ENCODE measurements at places on chromosomes 5 and 9. TPM values are rescaled to one million over a fixed set of nuclear protein-coding genes. Genes with fewer than 3 reads are reported as not detected.

- no peak for DNase-seq
Observed at GRCh38 chr9:16029046-16029615, 476.3 kb downstream of the CCDC171 start.

Gene PLPP6
- total RNA-seq, result 7.8 TPM

DNA sequence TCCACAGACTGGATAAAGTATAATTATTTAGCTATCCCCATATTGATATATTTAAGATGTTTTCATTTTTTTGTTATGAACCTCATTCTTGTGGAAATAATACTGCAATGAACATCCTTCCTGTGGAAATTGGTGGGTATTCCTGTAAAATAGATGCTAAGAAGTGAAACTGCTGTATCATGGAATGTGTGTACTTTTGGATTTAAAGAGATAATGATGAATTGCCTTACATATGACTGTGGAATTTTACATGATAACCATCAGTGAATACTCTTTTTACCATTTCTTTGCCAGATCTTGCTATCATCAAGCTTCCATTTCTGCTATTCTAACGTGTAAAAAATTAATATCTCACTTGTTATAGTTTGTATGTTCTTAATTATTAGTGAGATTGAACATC is 847.9 kb downstream of the EFNA5 start:
- DNase-seq, result no peak

DNA sequence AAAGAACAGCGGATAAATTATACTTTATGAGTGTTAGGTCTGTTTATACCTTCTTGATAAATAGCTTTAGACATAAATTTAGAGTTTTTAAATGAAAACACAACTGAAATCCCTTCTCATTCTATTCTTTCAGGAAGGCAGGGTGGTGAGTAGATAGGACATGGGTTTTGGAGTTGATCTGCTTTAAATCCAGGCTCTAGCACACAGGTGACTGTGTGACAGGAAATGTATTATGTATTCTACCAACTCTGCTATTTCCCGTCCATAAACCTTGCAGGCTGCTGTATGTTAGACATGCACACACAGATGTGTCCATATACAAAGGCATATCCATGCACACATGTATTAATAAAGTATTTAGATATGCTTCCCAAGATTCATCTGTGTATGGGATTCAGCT is 19.3 kb upstream of the CARTPT start:
- no peak for DNase-seq

Gene TAF11L10
- not detected for total RNA-seq

All from right lobe of liver (tissue), 6 donors.